ENCODE measurements at places on chromosomes 11 and 22.

- DNase-seq, result no peak
These were observed at the start of gene CCDC89 for GRCh38 chr11:85685820-85686459. Gene CCDC89, minus strand, starts transcription at chr11:85686195. Its CDS starts 65 bp downstream, at chr11:85686130.

DNA sequence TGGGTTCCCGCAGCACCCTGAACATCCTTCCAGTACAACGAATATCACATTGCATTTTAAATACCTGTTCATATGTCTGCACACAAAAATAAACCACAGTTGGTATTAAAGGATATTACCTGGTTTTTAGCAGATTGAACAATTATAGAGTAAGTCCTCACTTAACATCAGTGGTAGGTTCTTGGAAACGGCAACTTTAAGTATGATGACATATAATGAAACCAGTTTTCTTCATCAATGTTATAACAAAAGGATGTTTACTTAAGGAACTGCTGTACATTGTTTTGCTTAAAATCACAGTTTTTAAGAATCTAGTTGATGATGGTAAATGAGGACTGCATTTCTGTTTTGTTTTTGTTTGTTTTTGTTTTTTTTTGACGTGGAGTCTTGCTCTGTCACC lies 28.0 kb downstream of the TRIM66 start:
- no peak for DNase-seq

DNA sequence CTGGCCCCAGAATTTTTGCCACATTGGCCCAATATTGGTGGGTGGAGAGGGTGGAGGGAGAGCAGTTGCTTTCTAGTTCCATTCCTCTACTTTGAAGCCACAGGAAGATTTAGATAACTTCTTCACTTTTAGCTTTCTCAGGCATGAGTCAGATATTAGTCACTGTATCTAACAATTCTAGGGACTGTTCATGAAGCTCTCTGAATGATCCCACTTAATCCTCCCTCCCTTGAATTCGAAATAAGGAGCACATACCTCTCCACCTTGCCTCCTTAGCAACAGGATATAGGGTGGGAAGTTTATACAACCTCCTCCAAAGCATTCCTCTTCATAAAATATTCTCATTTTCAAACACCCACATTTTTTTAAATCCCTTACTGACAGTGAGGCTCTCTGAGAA lies 13.5 kb downstream of the FSHB start:
- DNase-seq, result no peak

DNA sequence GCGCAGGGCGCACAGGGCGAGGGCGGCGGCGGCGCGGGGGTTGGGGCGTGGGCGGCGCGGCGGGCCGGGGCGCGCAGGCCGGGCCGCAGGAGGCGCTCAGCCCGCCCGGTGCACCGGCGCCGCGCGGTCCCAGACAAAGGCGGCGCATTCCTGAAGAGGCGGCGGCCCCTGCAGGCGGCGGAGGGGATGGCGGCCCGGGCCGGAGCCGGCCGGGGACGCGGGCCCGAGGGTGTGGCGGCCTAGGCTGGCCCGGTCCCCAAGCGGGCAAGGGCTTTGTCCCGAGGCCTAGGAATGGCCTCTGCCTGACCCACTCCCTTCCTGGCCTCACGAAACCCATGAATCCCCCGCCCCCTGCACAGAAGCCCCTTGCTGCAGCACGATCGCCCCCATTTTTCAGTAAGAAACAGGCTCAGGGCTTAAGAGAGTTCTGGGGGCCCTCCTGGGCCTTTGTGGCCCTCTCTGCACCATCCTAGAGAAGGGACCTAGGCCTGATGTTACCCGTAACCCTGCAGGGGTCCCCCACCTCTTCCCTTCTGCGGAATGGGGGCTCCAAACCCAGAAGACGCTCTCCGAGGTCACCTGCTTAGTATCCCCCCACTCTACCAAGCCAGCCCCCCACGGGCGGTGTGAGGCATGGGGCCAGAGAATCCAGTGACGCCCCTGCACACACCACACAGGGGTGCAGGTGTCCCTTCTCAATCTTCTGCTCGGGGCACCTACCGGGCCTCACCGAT lies at the start of gene RTN4R:
Gene RTN4R (minus strand): TSS at position 40 of the 734 bp plus-strand sequence. CDS start 226 bp downstream, outside the sequence.
- DNase-seq, result peak; percentile 34

DNA sequence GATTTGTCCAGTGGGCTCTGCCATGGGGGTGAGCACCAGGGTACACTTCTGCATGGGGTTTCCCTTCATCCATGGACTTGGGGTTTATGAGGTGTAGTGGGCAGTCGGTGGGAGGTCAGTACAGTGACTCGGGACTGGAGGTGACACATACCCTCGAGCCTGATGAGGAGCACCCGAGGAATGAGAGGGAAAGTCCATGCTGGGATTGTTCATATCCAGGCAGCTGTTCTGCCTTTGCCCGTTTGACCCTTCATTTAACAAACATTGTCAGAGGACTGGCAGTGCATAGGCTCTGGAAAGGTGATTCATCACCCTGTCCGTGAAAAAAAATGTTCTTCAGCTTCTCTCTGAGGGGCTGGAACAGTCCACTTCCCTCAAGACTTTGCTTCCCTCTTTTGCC lies 2.7 kb downstream of the NAV2 start:
- no peak for DNase-seq

DNA sequence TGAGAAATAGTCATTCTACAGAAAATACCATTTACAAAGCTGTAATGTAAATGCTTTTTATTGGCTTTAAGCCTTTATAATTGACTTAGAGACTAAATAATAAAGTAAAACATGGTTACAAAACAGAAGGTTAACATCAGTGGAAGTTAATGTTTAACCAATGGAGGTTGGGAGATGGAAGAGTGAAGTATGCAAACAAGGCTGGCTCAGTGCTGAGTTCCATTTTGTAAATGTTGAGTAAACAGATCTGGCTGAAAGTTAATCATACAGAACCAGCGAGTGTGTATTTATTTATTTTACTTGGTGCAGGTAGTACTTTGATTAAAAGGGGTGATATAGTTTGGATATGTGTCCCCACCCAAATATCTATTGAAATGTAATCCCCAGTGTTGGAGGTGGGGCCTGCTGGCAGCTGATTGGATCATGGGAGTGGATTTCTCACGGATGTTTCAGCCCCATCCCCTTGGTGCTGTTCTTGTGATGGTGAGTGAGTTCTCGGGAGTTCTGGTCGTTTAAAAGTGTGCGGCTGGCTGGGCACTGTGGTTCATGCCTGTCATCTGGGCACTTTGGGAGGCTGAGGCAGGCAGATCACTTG lies 827.4 kb downstream of the OPCML start:
- DNase-seq, result no peak

GRCh38 chr11:76159303-76159937 lies 46.9 kb downstream of the WNT11 start:
- DNase-seq, result no peak

DNA sequence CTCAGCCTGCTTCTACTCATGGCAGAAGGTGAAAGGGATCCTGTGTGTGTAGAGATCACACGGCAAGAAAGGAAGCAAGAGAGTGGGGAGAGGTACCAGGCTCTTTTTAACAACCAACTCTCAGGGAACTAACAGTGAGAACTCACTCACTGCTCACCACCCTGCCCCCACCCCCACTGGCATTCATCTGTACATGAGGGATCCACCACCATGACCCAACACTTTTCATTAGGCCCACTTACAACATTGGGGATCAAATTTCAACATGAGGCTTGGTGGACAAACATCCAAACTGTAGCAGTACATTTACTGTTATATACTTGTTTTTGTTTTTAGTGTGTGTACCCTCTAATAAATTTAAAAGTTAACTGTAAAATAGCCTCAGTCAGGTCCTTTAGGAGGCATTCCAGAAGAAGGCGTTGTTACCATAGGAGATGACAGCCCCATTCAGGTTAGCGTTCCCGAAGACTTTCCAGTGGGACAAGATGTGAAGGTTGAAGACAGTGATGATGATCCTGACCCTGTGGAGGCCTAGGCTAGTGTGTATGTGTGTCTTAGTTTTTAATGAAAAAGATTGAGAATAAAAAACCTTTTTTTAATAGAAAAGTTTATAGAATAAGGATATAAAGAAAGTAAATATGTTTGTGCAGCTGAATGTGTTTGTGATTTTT lies 11.3 kb downstream of the CUL5 start:
- DNase-seq, result no peak

GRCh38 chr11:86160541-86161149 lies 83.9 kb upstream of the EED start:
- peak; percentile 70 for DNase-seq

GRCh38 chr22:32389685-32390084 lies 22.4 kb downstream of the RTCB start:
- peak; percentile 33 for DNase-seq

GRCh38 chr11:132872211-132872610 lies 660.1 kb downstream of the OPCML start:
- DNase-seq, result no peak

GRCh38 chr11:64876835-64877341 lies 1.5 kb downstream of the EHD1 start:
- no peak for DNase-seq

GRCh38 chr11:35190804-35191348 lies 51.9 kb downstream of the CD44 start:
- no peak for DNase-seq

DNA sequence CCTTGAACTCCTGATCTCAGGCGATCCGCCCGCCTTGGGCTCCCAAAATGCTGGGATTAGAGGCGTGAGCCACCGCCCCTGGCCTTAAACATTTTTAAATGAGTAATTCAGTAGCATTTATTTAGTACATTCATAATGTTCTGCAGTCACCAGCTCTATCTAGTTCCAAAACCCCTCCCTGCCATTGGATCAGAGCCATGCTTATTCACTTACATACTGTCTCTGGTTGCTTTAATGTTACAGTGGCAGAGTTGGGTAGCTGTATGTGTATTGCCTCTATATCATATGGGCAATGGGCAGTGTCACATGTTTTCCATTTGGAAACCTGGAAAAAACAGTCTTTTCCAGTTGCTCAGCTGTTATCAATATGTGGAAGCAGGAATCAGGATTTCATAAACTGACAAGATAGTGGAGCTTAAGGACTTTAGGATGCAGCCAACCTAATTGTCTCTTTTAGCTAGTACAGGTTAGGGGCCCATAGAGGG lies 10.5 kb downstream of the COA4 start:
- peak; percentile 25 for DNase-seq

- DNase-seq, result no peak
These were observed 20.3 kb downstream of the BMAL1 start for GRCh38 chr11:13297917-13298356.

DNA sequence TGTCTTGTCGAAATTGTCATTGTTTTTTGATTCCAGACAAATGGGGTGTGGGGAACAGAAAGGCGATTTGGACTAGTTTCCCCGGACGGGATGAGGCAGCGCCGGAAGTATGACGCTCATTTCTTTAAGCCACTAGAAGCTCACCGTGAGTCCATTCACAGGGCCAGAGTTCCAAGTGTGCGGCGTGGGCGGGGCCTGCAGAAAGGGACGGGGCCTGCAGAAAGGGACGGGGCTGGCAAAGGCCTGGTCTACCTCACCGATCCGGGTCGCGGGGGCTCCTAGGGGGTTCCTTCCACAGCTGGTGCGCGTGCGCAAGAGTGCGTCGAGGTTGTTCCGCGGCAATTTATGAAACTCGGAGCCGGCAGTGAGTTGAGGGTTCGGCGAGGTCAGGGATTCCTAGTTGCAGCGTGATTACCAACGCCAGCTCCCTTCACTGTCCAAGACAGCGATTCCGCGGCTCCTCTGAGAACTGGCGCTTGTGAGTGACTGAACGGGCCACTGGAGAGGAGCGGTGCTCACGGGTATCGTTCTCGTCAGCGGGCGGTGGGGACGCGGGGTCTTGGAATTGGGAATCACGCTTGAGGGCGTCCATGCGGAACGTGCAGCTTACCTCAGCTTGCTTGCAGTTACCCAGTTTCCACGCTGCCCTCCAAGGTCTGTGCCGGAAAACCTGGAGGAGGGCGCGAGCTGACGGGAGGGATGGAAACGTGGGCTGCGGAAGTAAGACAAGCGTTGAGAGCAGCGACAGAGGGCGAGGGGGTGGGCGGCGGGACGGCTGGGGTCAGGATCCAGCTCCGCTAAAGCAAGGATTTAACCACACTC lies at the start of gene ZNF215:
Gene ZNF215 (plus strand): TSS at position 219 of the 822 bp plus-strand sequence. CDS start 5,847 bp downstream, outside the sequence.
- peak; percentile 94 for DNase-seq

GRCh38 chr11:73229321-73229895 lies 11.3 kb downstream of the P2RY2 start:
- no peak for DNase-seq

- no peak for DNase-seq
These were observed 48.7 kb downstream of the SYTL2 start for GRCh38 chr11:85762226-85762625.

GRCh38 chr11:22922672-22923071 lies 62.4 kb upstream of the CCDC179 start:
- DNase-seq, result no peak

DNA sequence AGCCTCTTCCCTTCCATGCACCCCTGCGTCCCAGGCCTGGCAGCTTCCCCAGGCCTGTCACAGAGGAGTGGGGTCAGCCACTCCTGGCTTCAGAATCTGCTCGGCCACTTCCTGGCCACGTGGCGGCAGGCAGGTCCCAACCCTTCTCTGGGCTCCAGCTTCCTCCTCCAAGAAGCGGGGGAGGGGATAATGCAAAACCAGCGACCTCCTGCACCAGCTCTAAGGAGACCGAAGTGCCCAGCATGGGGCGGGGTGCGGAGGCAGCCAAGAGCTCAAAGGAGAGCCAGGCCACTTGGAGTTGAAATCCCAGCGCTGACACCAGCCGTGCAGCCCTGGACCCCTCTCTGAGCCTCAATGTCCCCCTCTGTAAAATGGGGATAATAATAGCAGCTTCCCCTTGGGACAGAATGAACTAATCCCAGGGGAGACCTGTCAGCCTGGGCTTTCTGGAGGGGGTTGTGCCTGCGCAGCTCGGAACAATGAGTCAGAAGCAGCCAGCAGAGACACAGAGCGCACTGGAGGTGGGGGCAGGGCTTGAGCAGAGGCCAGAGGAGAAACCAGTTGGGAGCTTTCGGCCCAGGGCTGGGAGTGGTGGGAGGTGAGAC lies 22.8 kb upstream of the PICK1 start:
- DNase-seq, result peak; percentile 34
